Bone marrow (tissue), 2 donors: ENCODE measurements at places on chromosomes 5 and 9.

DNA sequence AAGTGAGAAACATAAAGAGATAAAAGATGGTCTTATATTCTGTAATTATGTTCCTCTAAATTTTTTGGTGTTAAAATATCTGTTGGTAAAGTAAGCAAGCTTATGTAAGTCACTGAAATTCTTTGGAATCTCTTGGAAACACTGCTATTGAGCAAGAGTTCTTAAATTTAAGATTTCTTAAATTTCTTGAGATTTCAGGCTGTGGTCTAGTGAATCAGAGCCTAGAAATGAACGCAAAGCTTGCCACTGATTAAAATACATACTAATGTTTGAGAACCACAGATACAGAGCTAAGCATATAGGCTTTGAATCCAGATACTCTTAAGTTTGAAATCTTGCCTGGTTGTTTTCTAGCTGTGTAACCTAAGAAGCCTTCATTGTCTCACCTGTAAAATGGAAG, 133.4 kb downstream of the TRPM3 start:
- no peak for DNase-seq

GRCh38 chr5:162323466-162323865, 255.9 kb downstream of the GABRG2 start:
- DNase-seq, result no peak

DNA sequence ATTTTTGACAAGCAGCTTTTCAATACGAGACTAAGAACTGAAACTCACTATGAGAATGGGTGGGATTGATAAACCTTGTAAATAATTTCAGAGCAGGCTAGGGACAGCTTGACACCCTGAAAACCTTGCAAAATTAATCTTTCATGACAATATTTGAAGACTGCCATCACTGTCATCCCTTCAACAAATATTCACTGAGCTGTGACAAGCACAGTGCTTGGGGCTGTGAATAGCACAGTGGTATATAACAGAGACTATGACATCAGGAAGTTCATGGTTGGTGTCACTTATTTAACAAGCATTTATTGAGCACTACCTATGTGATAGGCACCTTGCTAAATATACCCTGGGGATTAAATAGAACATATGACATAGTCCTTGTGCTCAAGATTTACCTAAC, 741.0 kb upstream of the RIOK2 start:
- DNase-seq, result no peak

DNA sequence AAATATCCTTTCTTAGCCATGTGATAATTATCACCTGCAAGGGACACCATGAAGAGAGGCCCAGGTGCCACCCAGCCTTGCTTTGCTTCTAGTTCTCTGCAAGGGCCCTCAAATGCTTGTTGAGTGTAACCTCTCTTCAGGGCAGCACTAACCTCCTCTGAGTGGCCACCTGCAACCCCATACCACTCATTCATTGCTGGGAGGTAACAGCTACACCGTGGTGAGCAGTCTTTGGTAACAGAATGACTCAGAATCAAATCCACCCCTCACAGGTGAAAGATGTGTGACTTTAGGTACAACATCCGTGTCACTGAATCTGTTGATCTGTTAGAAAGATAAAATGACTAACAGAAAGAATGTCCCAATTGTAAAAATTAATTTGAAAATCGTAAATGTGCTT, 365.1 kb upstream of the TRPC7 start:
- no peak for DNase-seq

DNA sequence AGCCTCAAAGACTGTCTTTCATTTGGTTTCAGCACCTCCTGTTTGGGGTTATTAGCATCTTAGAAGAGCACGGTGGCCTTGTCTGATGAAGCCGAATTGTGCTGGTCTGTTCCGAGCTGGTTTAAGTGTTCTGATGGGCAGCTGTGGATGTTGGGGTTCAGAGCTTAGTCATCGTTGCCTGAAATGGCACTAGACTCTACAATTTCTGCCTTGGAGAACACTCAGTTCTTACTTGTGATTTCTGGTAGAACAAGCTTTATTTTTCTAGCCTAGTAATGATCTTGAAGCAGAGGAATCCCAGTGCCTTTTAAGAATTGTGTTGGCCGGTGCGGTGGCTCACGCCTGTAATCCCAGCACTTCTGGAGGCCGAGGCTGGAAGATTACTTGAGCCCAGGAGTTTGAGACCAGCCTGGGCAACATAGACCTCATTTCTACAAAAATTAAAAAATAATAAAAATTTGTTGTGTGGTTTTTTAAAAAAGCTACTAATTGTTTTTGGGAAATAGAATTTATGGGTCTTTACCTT, 7.8 kb downstream of the FBXW5 start:
- DNase-seq, result no peak

DNA sequence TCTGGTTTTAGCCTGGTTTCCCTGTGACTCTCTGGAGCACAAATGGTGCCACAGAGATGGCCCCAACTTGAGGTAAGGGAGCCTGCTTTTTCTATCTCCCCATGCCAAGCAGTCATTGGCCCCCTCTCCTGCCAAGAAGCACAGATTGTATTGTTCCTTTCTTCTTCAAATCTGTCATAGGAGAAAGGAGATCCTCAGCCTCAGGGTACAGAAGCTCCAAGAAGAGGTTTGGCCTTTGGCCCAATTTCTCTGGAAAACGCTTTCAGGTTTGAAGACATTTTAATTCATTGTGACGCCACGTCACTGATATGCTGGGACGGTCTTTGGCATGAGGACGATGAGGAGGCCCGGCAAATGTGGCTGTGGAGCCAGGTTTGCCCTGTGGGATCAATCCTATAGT, 29.2 kb upstream of the PANK3 start:
- DNase-seq, result no peak

DNA sequence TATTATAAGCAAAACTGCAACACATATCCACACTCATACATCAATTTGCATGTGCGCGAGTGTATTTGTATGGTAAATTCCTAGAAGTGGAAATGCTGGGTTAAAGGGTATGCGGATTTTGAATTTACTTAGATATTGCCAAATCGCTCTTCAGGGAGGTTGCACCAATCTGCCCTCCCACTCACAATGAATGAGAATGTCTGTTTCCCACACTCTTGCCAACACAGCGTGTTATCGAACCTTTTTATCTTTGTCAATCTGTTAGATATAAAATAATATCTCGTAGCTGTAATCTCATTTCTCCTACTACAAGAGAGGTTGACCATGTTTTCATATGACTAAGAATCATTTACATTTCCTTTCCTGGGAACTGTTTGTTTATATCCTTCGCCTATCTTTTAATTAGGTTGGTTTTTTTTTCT, 35.7 kb downstream of the LHX2 start:
- DNase-seq, result no peak

- DNase-seq, result no peak
Observed at GRCh38 chr5:67552773-67553172, 356.2 kb upstream of the CD180 start.

GRCh38 chr9:132965478-132965877, 13.0 kb upstream of the GFI1B start:
- no peak for DNase-seq

DNA sequence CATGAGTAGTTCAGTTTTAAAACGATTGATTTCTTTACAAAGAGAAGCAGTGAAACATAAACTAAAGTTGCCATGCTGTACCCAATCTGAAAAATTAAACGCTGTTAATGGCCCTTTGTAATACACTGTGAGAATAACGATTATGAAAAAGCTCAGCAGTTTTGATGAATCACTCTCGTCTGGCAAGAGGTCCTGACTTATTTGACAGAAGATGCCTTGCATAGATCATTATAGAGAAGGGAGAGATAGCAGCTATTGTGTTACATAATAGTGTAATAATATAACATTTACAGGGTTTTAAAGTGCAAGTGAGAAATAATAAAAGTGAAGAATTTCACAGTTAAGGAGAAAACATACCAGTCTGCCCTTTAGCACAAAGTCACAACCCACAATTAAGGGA, 361.5 kb upstream of the CDH10 start:
- no peak for DNase-seq

DNA sequence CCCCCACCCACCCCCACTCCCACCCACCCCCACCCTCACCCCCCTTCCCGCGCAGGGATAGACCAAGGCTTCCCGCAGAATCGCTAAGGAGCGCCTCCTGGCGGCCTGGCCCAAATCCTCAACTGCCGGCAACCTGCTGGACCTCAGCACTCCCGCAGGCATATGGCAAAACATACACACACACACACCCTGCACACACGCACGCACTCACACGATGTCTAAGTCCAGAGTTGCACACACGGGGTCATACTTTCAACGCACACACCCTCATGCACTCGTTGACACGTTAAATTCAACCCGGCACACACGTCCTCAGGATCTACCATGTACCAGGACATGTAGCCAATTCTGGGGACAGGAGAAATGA, 1.7 kb downstream of the CPLX2 start:
- no peak for DNase-seq

GRCh38 chr9:125845271-125845808, 98.2 kb downstream of the PBX3 start:
- no peak for DNase-seq

GRCh38 chr5:35538198-35538931, 79.3 kb upstream of the SPEF2 start:
- DNase-seq, result no peak

GRCh38 chr9:99488131-99489059, 266.3 kb downstream of the SEC61B start:
- no peak for DNase-seq

DNA sequence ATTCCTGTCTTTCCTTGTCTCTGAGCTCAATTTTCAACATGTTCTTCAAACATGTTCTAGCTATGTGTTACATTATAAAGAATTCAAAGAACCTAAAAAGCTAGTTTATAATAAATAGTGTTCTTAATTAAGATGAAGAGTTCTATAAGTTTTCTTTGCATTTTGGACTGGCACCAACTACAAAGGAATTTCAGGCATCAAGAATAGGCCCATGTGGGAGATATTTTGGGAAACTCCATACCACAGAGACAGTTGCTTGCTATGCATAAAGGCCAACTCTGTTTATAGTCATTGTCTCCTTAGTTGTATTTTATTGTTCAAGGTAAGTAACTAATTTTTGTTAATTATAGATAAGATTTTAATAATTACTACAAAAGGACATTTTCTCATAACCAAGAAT, 4.5 kb downstream of the SLF1 start:
- DNase-seq, result no peak

- no peak for DNase-seq
Observed at GRCh38 chr9:110745676-110746075, 77.1 kb downstream of the MUSK start.

GRCh38 chr5:124162767-124163532, 583.5 kb downstream of the ZNF608 start:
- DNase-seq, result peak; percentile 42

- DNase-seq, result no peak
Observed at GRCh38 chr9:121640076-121640475, 11.4 kb upstream of the DAB2IP start.

- no peak for DNase-seq
Observed at GRCh38 chr9:136233411-136233810, 12.2 kb downstream of the QSOX2 start.

DNA sequence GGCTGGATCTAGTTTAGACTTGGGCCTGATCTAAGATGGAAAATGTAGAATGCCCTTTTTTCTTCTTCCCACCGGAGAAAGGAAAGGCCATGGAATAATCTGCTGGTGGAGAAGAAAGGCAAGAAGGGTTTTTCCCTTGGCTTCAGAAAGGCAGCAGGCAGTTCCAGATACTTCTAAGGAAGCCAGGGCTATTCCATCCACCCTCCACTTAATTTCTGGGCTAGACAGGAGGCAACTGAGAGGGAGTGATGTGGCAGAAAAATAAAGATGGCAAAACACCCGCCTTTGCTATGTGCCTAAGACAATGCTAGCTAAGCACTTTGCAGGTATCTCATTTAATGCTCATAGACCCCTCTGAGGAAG, 9.9 kb downstream of the MYOZ3 start:
- no peak for DNase-seq

- DNase-seq, result no peak
Observed at GRCh38 chr9:74821636-74822035, 66.1 kb downstream of the TRPM6 start.

GRCh38 chr9:18684593-18685317, 210.8 kb downstream of the ADAMTSL1 start:
- DNase-seq, result no peak

GRCh38 chr5:138370537-138370936, 18.1 kb downstream of the KDM3B start:
- DNase-seq, result no peak

DNA sequence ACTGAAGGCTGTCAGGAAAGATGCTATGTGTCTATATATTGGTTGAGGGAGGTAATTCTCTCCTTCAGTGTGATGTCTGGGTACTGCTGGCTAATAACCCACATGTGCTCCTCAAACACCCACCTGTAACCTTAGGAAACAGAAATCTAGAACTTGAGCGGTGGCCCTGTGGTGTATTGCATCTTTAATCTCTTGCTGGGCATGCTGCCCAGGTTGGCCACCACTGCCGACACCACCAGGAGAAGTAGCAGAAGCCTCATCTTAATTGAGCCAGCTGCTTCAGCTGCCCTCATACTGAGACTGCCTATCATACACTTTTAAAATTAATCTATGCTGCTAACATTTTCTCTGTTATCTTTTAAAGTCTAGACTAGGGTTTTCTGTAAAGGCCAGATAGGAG, 103.5 kb upstream of the C5orf63 start:
- no peak for DNase-seq

- no peak for DNase-seq
Observed at GRCh38 chr5:3601911-3602782, 6.5 kb downstream of the IRX1 start.

GRCh38 chr9:125008599-125008998, 67.7 kb upstream of the GOLGA1 start:
- DNase-seq, result no peak

GRCh38 chr9:4600368-4600767, 61.7 kb upstream of the PLPP6 start:
- DNase-seq, result no peak

DNA sequence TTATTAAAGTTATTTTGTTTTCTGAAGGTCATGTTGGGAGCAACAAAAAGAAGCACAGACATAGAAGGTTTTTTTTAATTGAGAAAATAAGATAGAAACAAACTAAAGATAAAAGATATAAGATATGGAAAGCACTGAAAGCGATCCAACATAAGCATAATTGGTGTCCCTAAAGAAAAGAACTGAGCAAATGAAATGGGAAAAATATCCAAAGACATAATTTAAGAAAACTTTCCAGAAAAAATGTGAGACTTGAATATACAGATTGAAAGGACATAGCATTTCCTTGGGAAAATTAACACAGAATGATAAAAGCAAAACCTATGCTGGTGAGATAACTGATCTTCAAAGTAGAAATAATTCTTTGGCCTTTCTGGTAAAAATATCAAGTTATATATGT, 289.3 kb downstream of the KIAA0825 start:
- no peak for DNase-seq

GRCh38 chr5:5387777-5388176, 34.7 kb upstream of the ICE1 start:
- DNase-seq, result no peak

GRCh38 chr5:158814521-158814920, 285.2 kb downstream of the EBF1 start:
- DNase-seq, result no peak

GRCh38 chr5:37808945-37809344, 30.9 kb downstream of the GDNF start:
- DNase-seq, result no peak

- DNase-seq, result peak; percentile 68
Observed at GRCh38 chr9:121285835-121286687, 18.1 kb downstream of the GSN start.
